ENCODE measurements at places on chromosomes 6 and 20. TPM values are rescaled to one million over a fixed set of nuclear protein-coding genes. Genes with fewer than 3 reads are reported as not detected.

GRCh38 chr20:45999557-46000261 lies 9.0 kb upstream of the MMP9 start:
- no peak for DNase-seq

DNA sequence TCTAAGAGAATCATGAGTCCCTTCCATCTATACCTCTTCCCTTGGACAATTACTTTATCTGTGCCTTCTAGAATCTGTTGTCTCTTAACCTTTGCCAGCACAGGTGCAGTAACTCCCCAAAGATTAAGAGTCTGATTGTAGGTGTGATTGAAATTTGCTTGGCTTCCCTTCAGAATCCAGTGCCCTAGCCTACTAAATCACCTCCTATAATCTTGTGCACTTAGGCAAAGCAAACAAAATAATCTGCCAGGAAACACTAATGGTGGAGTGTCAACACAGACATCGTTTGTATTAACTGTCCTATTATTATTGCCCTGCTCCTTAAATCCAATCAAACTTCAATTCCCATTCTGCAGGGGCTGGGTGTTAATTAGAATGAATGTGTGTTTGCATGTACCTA lies 28.0 kb downstream of the ID4 start:
- no peak for DNase-seq

- DNase-seq: no peak
Observed at GRCh38 chr6:22825210-22825609, 255.8 kb downstream of the HDGFL1 start.

GRCh38 chr6:139027620-139028182 lies 844 bp upstream of the ABRACL start:
- DNase-seq: no peak

DNA sequence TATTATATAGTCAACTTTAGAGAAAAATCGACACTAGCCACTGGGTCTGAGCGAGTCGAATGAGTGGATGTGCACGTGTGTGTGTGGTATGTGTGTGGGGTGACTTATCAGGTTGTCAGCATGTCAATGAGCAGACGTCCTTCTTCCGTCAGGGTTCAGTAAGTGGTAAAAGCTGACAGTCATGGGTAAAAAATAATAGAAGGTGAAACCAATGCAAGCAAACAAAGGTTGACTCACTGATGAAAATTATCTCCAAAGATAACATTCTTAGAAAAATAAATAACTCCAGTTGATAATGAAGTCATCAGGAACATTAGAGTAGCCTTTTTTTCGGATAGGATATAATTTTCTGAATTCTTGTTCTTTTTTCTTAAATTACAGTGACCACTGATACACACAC lies 243.8 kb upstream of the FOXQ1 start:
- DNase-seq: no peak

Gene BEND6
- 12.6 TPM for total RNA-seq

Gene PTGIS
- 9.7 TPM for total RNA-seq

Gene CRISP2
- 0.54 TPM for total RNA-seq
